B cell (primary cell): ENCODE measurements at places on chromosomes 12 and 14. TPM values are rescaled to one million over a fixed set of nuclear protein-coding genes. Genes with fewer than 3 reads are reported as not detected.
A peak's percentile ranks its signal among the peaks of the same experiment; 100 is the strongest.

GRCh38 chr12:132449565-132450417, 40.2 kb upstream of the FBRSL1 start:
- peak; percentile 79 for DNase-seq

- DNase-seq, result no peak
Measured at GRCh38 chr12:126210026-126210425, 1144.8 kb downstream of the AACS start.

The MYRFL gene
- not detected in 2 replicates for total RNA-seq

- DNase-seq, result no peak
Measured at GRCh38 chr14:70152081-70152480, 36.7 kb downstream of the SLC8A3 start.

- DNase-seq, result no peak
Measured at GRCh38 chr12:80356097-80356496, 87.9 kb upstream of the PTPRQ start.

The FANCM gene
- 14.0 and 15.5 TPM in 2 replicates for total RNA-seq

The RIMBP2 gene
- total RNA-seq, result not detected in 2 replicates

The RAP1B gene
- total RNA-seq, result 158 and 159 TPM in 2 replicates

The PTCSC3 gene
- total RNA-seq, result not detected in 2 replicates

GRCh38 chr12:98698603-98699463, 53.7 kb downstream of the APAF1 start:
- DNase-seq, result peak; percentile 35

GRCh38 chr14:63659726-63660125, 18.1 kb upstream of the WDR89 start:
- DNase-seq, result no peak

DNA sequence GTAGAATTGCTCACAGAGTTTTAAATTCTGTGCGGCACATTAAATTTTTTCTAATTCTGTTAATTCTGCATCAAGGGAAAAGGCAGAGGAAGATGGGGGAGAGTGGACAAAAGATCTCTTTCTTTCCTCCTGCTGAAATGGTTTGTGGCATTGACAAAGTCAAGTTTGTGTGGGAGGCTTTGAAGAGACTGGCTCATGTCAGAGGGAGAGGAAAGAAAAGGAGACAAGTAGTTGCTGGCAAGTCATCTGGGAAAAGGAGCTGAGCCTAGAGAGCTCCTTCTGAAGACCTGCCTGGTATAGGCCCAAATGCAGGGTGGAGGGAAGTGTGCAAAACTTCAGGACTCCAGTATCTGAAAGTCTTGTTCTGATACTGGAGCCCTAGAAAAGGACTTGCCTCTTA, 36.3 kb downstream of the TTLL5 start:
- DNase-seq, result no peak

The RAPGEF3 gene
- total RNA-seq, result 5.2 and 5.4 TPM in 2 replicates
